K562 (cell line): ENCODE measurements at places on chromosomes 16 and 17. TPM values are rescaled to one million over a fixed set of nuclear protein-coding genes. Genes with fewer than 3 reads are reported as not detected.

DNA sequence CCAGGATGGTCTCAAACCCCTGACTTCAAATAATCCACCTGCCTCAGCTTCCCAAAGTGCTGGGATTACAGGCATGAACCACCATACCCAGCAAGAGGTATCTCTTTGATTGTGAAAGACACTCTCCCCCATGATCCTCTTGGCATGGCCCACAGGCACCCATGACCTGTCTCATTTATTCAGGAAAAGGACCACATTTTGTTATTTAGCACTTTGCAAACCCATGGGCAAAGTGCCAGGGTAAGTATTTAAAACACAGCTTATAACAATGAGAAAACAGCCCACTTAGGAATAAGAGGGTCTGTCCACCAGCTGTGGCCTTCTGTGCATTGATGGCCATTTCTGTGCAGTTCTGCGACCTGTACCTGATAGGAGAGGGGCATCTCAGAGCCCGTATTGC, 12.8 kb upstream of the AKTIP start:
- no peak for DNase-seq

Gene CTRB1
- 2.3 and 5.3 TPM in 2 replicates for total RNA-seq

DNA sequence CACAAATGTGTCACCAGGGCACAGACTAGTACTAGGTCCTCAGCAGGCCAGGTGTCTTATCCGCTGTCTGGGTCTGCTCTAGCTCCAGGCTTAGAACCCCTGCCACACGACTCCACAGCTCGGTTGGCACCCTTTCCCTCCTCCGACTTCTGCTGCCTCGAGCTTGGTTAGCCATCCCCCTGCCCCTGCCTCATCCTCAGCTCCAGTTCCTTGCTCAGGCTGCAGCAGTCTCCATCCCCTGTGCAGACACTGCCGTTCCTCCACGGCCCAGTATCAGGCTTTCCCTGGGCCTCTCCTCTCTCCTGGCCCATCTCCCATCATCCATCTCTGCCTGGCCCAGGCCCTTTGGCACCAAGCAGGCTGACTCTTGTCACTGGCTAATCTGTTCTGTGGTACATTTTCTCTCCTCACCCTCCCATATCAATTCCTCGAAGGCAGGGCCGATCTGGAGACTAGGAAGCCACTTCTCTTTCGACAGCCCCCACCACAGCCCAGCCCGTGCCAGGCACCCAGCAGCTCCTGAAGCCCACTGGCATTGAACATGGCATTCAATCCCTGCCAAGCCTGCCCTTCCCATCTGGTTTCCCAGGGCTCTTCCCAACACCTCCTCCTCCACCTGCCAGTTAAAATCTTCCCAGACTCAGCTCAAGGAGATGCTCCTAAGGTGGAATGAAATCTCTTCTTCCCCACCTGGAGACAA, 1.4 kb upstream of the GRN start:
- no peak for DNase-seq

DNA sequence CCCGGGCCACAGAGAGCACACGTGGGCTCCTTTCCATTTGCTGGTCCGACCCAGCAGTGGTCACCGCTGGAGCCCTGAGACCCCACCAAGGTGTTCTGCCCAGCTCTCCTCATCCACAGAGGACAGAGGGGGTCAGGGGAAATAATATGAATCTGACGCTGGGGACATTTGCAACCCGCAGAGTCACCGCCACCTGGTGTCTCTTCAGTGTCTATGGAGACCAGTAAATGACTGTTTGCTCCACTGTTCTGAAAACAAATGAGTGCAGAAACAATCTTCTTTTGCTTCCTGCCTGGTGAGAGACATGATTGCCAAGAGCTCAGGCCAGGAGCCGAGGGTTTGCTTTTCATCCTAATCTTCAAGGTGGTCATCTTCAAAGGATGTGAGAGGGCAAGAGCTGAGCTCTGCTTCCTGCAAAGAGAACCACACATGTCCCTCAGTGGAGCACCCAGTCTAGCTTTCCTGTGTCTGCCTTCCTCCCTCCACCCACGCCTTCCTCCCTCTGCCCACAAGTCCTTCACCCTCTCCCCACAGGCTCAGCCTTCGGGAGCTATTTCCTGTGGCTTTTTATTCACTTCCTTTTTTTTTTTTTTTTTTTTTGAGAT, 14.7 kb upstream of the KLHDC4 start:
- DNase-seq, result peak; percentile 29

DNA sequence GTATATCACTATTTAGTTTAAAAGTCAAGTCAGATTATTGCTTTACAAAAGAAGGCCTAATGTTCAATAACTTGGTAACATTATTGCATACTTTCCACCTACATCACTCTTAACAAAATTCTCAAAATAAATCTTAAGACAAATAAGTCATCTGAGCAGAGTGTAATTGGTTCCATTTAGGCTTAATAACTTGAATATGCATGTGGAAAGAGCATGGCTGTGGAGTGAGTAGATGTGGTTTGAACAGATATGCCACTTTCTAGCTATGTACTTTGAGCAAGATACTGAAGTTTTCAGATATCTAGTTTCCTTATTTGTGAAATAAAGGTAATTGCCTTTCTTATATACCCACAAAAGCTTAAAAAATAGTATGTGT, 6.7 kb upstream of the EVI2A start:
- no peak for DNase-seq

- no peak for DNase-seq
Observed at GRCh38 chr17:49730785-49731434, 23.1 kb upstream of the SLC35B1 start.

- DNase-seq, result no peak
Observed at GRCh38 chr17:68627956-68628575, 26.9 kb upstream of the FAM20A start.

DNA sequence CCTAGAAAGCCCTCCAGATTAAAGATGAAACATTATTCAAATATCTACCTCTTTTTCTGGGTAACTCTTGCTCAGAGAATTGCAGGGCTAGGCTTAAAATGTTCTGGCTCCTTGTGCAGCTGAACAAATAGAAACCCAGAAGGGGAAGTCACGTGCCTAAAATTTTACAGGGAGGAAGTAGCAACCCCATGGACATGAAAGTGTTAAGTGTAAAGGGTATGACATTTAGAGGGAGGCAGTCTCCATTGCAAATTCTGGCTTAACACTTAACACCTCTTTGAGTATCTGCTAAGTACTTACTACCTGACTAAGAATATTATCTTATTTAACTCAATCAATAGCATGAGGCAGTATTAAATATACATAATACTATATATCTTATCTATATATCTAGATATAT, 376.1 kb upstream of the ERCC4 start:
- DNase-seq, result no peak

Gene COPRS
- total RNA-seq, result 48.2 and 56.8 TPM in 2 replicates

DNA sequence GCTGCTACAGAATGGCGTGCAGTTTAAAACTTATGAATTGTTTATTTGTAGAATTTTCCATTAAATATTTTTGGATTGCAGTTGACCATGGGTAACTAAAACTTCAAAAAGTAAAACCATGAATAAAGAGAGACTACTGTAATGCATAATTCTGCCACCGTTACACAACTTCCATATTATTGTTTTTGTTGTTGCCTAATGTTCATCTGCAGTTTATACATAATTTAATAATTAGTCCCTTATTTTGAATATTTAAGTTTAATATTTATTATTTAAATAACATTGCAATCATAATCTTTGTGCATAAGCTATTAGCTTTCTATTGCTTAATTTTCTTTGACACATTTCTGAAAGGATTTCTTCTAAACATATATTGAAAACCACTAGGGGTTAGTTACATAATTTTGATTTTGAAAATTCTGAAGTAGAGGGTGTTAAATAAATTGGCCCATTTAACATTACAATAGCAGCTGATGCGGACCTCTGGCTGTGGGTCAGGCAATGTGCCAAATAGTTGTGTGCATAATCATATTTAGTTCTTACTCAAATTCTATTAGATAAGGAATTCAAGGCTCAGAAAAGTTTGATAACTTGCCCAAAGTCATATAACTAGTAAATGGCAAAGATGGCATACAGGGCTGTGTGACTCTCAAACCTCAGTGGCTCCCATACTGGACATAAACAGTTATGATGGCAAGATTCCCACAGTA, 31.1 kb downstream of the PPM1E start:
- DNase-seq, result peak; percentile 35

DNA sequence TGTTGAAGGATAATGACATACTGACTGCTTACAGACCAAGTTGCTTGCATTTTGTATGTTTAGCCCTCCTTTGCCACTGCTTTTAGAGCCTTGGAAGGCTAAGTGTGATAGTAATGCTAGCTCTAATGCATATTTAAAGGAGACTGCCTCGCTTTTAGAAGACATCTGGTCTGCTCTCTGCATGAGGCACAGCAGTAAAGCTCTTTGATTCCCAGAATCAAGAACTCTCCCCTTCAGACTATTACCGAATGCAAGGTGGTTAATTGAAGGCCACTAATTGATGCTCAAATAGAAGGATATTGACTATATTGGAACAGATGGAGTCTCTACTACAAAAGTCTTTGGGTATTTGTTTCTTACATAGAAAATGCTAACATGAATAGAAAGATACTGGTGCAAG, 19.1 kb downstream of the CAPNS2 start:
- no peak for DNase-seq

DNA sequence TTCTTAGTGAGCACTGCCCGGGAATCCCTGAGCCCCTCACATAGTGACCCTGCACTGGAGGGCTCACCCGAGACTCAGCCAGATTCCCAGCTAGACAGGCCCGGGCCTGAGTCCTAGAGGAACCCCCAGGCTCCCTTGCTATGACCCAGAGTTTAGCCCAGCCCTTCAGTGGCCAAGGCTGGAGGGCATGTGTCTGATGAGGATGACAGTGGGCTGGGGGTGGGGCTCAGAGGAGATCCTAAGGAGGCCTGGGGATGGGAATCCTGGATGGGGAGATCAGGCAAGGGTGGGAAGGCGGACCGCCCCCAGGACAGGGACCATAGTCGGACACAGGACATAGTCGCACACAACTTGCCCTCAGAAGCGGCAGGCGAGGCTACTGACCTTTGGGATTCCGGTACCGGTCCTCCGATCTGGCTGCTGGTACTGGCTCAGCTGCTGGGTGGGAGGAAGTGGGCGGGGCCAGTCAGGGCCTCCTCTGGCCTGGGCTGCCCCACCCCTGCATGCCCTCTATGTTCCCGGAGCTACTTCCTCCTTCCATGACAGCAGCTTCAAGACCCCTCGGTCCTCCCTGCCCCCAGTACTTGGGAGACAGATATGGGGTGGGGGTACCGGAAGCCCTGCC, 1.1 kb downstream of the CD79B start:
- DNase-seq, result peak; percentile 60

GRCh38 chr16:78919852-78920251, 680.7 kb downstream of the MAF start:
- no peak for DNase-seq

Gene FCSK
- 18.6 and 19.0 TPM in 2 replicates for total RNA-seq

GRCh38 chr16:85316944-85317343, 204.7 kb upstream of the CIBAR2 start:
- DNase-seq, result no peak

- DNase-seq, result no peak
Observed at GRCh38 chr16:89034573-89034961, 57.6 kb upstream of the CBFA2T3 start.

DNA sequence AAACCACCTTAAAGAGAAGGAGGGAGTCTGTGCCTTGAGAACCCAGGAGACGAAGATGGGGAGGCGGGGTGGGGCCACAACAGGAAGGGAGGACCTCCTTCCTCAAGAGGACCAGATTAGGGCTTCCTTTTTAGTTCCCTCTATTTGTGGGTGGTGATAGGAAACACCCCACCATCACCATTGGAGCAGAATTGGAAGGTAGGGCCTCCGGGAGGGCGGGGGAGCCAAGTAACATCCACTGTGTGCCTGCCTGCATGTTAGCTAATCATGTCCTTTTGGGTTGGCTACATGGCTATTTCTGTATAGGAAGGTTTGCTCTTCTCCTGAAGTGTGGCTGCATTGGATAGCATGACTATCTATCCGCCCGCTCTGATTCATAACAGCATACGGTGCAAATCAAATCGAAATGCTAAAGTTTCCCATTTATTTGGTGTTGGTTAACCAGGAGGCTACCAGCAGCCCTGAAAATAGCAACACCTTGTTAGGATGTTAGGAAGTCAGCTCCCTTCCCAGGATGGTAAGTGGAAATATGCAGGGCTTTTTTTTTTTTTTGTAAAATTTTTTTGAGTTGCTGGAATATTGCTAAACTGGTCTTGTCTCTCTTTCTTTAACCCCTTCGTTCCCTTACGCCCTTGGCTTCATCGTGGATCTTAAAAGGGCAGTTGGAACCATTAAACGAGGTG, 4.2 kb downstream of the SYT17 start:
- DNase-seq, result no peak

Gene ATAD5
- total RNA-seq, result 23.7 and 23.8 TPM in 2 replicates

Gene PIRT
- total RNA-seq, result not detected in 2 replicates

Gene P2RX5
- total RNA-seq, result 1.6 and 1.8 TPM in 2 replicates

GRCh38 chr16:57508035-57508425, 21.7 kb upstream of the DOK4 start:
- DNase-seq, result no peak

GRCh38 chr17:3554440-3554839, 3.2 kb downstream of the TRPV3 start:
- DNase-seq, result no peak

DNA sequence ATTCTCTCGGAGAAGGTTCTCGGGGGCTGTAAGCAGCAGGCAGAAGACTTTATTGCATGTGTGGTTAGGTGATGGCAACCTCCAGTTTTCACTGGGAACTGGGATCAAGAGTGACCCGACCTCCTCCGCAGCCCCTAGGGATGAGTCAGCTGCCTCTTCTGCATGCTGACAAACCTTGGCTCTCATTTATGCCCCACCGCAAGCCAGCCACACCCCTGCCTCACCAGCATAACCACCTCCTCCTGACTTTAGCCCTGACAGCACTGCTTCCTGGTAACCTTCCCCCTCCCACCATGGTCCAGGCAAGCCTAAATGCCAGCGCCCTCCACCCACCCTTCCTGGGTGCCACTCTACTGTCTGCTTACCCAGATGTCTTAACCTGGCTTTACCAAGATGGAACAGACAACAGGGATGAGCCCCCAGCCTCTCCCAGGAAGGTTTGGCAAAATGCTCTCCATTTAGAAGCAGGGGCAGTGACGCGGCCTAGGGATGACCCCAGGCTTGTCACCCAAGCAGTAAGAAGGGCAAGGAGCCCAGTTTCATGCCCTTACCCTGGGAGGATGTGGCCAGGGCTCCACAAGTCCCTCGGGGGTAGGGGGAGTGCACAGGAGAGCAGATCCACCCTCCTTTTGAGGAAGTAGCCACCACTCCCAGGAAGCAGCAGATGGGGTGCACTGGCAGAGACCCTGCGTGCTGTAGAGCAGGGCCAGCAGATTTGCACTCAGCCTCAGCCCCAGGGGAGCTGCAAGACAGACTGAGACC, 73.5 kb downstream of the GOSR1 start:
- peak; percentile 62 for DNase-seq

Gene RHBDL1
- total RNA-seq, result 3.6 and 4.0 TPM in 2 replicates

Gene KRTAP9-8
- total RNA-seq, result not detected in 2 replicates

DNA sequence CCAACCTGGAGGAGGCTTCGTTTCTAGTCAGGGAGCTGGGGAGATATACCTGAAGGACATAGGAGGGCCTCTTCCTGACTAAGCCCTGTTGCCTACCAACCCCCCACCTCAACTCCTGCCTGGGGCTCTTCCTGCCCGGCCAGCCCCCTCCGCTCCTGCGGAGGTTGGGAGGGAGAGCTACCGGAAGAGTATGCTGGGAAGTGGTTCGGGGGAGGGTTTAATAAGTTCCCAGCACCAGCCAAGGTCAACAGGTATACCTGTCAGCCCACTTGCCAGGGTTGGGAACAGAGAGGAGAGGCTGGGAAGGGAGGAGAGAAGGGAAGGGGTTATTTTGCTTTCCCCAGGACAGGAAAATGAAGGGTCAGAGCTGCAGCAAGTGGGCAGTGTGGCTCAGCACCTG, 4.7 kb downstream of the PPP1R1B start:
- no peak for DNase-seq

Gene HS3ST4
- not detected in 2 replicates for total RNA-seq
